ENCODE measurements at places on chromosomes 3 and 15.
A peak's percentile ranks its signal among the peaks of the same experiment; 100 is the strongest.

DNA sequence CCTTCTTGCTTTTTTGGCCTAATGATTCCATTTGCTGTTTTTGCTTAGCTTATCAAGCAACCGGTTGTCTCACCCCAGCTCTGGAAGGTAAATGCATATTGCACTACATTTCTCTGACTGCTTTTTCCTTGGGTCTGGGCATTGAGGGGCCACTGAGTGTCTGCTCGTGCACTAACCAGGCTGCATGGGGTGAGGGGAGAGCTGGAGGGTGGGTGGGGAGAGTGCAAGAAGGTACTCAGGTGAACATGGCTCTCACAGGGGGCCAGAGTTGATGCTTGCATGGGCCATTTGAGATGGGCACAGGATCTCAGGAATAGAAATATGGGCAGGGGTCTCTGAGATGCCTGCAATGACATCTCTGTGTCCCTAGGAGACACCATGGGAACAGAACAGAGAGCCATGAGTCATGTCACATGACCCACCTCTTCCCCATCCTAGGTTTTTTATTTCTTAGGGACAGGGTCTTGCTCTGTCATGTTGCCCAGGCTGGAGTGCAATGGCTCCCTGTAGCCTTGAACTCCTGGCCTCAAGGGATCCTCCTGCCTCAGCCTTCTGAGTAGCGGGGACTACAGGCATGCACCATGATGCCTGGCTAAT is 6.2 kb downstream of the ALPK3 start:
- no peak for DNase-seq

DNA sequence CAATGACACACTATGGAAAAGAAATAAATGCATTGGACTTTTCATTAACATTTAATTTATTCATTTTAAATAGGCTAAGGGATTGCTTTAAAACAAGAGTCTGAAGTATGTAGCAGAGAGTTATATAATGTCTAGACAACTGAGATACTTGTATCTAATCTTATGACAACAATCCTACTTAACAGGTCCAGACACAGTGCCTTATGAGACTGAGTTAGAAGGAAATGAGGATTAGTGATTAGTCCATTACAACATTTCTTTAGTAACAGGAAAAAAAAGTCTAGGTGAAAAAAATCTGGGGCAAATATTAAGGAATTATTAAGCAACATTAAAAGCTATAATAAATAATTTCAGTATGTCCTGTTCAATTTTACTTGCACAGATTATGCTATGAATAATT is 140.6 kb downstream of the MEIS2 start:
- DNase-seq: no peak

DNA sequence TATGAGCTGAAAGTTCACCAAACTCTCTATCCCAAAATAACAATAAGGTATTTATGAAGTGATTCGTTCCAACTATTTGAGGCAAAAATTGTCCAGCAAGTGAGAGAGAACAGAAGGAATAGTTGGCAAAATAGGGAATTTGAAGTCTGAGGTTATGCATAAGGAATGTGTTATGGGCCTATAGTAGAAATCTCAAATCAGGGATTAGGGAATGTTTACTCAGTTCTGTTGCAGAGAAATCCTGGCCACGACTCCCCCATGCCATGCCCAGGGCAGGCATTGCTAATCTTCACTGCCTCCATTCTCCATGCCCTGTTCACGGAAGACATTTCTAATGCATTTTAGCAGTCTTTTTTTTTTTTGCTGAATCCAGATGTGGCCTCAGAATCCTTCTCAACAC is 58.6 kb downstream of the FLNB start:
- no peak for DNase-seq

GRCh38 chr15:71585159-71585558 is 225.2 kb upstream of the NR2E3 start:
- DNase-seq: no peak

- no peak for DNase-seq
These were observed 440.8 kb downstream of the RAP2B start for GRCh38 chr3:153602801-153603200.

DNA sequence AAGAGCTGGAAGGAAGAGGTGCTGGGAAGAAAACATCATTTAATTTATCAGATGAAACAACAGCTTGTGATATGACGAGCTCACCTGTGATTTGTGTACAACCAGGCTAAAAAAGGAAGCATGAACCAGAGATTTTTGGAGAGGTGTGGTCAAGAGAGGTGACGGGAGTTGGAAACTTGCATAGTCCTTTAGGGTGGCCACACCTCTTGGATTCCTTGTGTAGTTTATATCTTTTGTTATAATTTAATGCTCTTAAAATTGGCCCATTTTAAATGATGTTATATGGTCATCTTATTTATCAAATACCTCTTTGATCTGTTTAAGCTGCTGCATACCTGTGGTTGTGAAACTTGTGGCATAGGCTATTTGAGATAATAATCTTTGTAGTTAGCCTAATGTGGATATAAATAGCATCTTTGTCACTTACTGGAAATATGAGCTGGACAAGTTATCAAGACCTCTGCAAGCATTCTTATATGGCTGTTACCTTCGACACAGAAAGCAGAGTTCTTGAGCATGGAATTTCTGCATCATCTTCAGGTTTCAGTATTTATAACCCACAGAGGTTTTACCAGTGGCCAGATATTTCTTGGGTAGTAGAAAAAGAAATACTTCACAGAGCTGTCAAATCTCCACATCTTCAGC is 49.1 kb downstream of the IL1RAP start:
- DNase-seq: no peak

DNA sequence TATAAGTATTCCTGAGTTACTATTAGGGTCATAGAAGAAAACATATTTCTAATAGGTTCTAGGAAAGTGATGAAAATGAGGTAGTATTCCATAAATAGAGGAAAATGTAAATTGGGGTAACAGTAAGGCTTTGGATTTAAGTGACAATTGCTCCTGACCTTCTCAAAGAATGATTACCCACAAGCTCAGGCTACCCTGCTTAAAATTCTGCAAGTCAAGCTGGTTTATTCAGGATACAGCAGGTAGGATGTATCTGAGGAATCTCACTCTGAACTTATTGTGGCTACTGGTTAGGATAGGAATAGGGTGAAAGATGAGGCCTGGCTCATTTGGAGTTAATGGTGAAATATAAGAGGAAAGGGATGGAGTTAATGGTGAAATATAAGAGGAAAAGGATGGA is 67.7 kb downstream of the CD200R1L start:
- no peak for DNase-seq

DNA sequence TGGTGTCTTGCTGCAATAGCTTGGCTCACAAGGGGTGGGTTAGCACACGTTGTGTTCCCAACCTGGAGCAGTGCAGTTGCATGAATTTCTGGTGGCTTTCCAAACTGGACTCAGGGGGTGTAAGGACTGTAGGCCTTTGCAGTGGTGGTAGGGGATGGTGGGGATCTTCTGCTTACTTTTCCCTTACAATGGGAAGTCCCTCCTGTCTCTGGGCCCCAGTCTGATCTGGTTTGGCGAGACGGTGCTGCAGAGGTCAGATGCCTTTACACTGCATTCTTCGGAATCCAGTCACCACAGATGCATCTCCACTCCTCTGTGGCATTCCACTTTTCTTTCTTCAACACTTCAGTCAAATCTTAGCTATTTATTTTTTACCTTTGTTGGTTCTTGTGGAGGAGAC is 132.1 kb downstream of the DOCK3 start:
- no peak for DNase-seq

GRCh38 chr15:39666677-39667076 is 85.8 kb downstream of the THBS1 start:
- no peak for DNase-seq

DNA sequence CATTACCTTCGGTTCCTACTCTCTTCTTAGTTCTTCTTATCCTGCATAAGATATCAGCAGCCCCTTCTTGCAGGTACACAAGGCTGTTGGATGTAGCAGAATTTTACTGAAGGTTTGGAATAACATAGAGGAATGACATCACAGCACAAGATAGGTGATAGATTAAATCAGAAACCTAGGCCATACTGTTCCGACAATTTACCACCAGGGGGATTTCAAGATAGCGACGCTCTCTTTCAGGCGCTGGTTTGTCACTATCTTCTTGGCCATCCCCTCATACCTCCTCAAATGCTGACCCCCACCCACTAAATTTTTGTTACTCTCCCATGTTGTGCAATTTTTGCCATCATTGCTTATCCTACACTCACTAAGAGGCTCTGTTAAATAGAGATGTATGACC is 3.5 kb downstream of the SIDT1 start:
- DNase-seq: no peak

GRCh38 chr3:136070334-136070733 is 104.8 kb downstream of the PPP2R3A start:
- DNase-seq: no peak

DNA sequence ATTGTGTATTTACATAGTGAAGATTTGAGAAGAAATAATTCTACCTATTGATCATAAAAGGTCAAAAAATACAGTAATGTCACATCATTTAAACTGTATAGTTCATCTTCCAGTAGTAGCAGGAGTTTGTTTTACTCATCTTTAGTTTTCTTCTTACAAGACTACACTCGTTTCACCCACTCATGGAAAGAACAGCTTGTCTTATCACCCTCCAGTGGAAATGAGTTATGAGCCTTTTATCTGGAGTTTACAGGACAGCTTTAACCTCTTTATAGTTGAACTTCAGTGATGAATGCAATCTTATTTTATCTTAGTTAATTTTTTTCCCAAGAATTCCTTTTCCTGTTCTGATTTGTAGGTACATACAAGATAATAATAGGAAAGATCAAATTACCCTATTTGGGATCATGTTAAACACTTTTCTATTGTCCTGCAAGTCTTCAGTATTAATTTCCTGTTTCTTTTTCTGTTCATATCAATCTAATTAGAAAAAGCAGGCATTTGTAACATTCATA is 36.8 kb downstream of the RBMS3 start:
- no peak for DNase-seq

DNA sequence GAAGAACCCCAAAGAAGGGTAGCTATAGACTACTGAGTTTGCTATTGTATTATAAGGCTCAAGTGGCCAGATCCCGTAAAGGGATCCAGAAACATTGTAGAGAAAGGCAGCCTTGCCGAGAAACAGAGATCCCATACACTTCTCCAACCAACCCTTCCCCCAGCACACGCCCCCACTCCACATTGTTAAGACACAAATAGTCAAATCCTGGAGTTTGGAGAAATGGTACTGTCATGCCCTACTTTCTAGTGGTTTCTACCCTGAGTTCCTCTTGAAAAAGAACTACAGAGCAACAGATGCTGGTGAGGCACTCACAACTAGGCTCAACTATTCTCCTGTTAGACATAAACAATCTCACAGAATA is 33.2 kb downstream of the B4GALT4 start:
- no peak for DNase-seq

GRCh38 chr3:153210660-153211059 is 48.6 kb downstream of the RAP2B start:
- DNase-seq: no peak

GRCh38 chr3:178181784-178182183 is 354.5 kb upstream of the KCNMB2 start:
- DNase-seq: no peak

DNA sequence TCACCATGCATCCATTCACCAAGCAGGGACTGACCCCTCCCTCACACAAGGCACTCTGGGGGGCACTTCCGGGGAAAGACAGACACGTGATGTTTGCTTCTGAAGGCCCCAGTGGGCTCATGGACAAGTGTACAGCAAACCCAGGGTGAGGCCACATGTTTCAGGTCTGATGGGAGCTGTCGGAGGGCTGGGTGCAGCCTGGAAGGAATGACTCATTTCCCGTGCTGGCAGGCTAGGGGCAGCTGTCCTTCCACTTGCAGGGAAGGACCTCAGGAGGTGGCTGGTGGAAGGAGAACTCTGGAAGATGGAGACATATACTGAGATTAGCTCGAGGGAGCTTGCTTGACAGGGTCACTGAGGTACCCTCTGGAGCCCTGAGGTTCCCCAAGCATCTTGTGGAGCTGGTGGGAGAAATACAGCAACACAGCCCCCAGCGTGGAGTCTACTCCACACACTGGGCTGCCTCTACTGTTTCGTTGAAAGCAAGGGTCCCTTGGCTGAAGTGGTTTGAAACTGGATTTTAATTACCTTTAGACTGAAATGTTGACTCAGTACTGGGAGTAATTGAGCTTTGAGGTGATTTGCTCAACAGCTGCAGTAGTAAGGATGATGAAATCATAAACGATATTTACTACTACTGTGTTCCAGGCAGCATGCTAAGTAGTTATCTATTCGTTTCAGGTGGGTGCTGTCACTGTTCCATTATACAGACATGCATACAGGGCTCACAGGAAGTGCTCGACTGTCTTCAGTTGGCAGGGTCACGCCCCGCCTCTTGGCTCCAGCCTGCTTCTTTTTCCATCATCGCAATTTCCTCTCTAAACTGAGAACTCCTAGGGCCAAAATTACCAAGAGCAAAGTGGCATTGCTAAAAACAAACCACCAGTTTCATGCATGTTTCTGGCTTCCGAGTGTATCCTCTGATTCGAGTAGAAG is 230.4 kb downstream of the ADAMTS17 start:
- DNase-seq: peak; percentile 43

DNA sequence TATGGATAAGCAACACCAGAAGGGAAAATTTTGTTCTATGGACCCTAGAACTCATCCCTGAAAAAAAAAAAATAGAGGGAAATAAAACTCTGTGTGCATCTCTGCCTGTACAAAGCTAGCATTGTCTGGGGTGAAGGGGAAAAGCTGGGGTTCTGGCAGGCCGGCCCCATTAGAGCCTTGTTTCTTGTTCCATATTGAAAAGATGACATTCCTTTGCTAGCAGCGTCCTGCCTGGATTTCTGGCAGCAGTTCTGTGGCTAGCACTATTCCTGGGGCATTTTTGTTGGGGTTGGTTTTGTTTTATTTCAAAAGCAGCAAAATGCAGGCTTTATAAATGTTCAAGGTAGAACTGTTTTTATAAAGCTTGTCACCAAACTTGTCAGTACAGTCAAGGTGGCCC is 45.2 kb downstream of the RARB start:
- DNase-seq: no peak

GRCh38 chr3:133662278-133662651 is 524 bp upstream of the TOPBP1 start:
- DNase-seq: no peak

GRCh38 chr3:35263477-35263876 is 375.8 kb upstream of the ARPP21 start:
- DNase-seq: no peak

- no peak for DNase-seq
These were observed 22.4 kb downstream of the MAP6D1 start for GRCh38 chr3:183802989-183803388.

GRCh38 chr15:50024281-50024680 is 94.8 kb downstream of the ATP8B4 start:
- DNase-seq: no peak

DNA sequence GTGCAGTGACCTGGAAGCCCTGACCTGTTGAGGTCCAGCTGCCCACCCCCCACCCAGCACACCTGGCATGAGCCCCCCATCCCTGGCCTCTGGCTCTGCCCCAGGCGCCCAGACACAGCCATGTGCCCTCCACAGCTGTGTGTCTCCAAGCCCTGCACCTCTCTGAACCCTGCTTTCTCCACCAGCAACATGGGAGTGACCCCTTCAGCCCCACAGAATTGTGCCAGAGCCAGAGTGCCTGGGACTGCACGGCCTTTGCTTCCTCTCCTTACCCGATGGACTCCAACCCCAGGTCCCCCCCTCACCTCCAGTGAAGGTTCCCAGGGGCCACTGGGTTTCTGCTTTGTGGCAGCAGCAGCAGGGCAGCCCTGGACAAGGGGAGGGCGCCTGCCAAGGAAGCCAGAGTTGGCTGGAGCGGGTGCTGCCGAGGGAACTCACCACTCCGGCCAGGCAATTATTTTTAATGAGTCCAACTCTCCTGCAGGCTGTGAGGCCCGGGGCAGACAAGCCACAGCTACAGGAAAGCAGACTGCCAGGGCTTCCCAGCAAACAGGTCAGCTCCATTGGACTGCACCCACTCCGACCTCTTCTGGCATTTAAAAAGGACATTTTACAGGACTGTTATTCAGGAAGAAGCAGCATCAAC is 24.1 kb downstream of the PRR20G start:
- no peak for DNase-seq
